ENCODE measurements at places on chromosomes 16 and 17.

- no peak for DNase-seq
Observed at GRCh38 chr17:80876950-80877728, 114.5 kb upstream of the CHMP6 start.

DNA sequence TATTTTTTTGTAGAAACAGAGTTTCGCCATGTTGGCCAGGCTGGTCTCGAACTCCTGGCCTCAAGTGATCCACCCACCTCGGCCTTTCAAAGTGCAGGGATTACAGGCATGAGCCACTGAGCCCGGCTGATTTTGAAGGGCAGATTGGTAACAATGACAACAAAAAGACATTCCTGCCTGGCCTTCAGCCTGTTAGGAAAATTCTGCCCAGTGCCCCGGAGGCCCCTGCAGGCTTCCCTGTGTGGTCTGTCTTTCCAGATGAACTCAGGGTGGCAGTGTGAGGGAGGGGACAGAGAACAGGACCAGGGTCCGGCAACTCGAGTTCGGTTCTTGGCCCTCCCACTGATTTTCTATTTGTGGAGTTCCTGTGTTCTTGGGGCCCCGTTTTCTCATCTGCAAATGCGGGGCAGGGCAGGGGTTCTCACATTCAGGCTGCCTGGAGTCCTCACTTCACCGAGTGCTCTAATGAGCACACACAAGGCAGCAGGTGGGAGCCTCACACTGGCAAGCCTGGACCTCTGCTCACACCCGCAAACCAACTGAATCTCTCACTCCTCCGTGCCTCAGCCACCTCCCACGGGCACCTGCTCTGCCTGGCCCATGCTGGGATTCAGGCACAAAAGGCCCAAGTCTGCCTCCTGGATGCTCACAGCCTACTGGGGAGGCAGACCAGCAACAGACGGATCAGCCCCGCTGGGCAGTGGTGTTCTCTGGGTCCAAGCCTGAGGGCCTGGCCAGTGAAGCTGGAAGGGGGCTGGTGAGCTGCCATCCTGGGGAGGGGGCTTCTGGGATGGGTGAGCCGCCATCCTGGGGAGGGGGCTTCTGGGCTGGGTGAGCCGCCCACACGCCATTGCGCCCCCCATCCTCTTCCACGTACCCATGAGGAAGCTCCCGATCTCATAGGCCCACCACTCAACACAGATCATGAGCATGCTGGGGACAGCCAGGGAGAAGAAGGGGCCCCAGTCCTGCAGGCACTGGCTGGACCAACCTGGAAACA is 10.3 kb downstream of the SLC47A2 start:
- DNase-seq: no peak

- DNase-seq: peak; percentile 67
Observed at GRCh38 chr16:4358831-4359561, 7.9 kb upstream of the PAM16 start.

DNA sequence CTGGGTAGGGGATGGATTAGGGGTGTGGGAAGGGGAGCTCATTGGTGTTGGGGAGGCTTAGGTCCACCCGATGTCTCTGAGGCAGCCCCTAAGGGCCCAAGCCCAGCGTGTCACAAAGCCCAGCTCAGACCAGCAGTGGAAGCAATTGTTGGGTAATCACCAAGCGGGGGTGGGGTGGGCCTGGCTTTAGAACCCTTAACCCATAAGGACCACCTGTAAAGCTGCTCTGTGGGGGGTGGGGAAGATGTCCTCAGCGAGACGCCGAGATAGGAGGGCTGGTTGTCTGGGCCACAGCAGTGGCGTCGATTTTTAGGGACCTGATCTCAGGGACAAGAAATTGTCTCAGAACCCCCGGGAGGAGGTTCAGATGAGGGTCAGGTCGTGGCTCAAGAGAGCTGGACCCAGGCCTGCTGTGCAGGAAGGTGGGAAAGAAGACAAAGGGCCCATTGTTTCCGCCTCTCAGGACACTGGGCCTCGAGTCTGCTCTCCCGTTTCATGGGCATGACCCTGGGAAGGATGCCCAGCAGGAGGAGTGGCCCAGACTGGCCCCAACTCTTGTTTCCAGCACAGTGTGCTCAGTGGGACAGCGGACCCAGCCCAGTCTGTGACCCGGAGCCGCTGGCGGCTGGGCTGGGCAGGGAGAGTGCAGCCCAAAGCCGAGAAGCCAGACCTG is 15.9 kb downstream of the ST6GALNAC2 start:
- no peak for DNase-seq

- no peak for DNase-seq
Observed at GRCh38 chr16:67091906-67092566, 17.7 kb upstream of the PHAF1 start.

DNA sequence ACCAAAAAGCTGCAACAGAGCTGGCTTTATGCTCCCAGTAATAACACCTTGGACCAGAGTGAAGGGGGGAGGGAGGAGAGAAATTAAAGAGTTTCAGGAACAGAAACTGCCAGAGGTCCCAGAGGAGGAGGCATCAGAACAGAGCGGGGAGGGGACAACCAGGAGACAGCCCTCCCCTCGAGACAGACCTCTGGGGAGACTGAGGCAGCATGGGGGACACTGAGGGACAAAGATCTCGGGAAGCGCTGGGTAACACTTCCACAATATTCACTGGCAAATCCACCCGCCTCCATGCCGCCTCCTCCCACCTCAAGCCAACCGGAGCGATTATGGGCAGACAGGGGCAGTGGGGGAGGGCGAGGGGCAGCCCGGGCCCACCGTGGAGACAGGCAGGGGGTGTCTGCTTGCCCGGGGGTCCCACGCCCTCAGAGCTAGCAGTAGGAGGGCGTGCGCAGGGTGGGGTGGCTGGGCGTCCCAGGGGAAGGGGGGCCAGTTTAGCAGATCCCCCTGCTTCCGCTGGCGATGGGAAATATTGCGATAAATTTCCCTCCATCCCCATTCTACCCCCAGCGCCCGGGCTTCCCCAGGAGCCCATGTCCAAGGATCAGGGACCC is 1.2 kb downstream of the PCGF2 start:
- DNase-seq: no peak

DNA sequence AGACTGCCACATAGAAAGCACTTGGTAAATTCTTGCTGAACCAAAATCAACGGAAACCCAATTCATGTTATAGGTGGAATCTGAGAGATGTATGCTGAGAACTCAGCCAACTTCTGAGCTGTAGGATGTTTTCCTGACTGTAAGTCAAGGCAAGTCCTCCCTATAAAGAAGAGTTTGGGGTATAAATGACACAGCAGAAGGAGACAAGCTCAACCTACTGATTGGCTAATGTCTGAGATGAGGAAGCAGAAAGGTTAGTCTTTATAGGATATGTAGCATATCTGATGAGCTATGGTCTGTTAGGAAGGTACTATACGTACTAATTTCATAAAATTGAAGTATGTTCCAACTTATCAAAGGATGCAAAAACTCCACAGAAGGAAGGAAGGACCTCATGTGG is 99.5 kb downstream of the XYLT1 start:
- DNase-seq: no peak

- DNase-seq: peak; percentile 81
Observed at GRCh38 chr17:48636177-48637018, 10.2 kb upstream of the HOXB9 start.

DNA sequence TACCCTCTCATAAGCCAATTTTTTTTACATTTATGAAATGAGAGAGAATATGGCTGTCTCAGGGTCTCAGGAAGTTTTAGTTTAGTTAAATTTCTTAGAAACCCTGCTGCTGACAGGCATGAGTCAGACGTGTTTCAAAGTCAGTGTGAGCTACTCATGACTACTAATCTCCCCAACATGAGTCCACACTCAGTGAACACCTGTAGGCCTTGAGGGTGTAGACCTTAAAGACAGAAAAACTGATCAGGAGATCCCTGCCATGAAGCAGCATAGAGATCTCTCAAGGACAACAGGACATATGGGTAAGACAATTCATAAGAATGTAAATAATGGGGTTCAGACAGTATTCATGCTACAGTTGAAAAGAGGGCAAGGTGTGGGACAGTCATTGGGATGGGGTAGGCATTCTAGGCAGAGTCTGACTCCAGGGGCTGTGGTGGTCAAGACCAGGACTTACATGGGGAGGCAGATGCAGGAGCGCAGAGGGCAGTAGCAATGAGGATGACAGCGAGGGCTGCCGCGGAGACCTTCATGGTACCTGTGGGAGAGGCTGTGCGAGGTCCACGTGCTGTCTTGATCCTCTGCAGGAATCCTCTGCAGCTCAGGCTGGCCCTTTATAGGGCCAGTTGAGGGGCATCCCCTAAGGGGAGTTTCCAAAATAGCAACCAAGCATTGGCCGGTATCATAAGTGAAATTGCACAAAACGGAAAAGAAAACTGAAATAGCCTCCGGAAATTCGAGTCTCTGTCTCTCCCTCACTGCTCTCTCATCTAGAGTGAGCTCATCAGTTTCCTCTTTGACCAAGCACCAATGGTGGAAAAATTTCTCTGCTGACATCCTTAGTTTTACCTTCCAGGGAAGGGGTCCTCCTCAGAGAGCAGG is at the start of gene CCL5:
TSS of gene CCL5 (minus strand) at position 588 of the 882 bp plus-strand sequence.
- DNase-seq: peak; percentile 85

DNA sequence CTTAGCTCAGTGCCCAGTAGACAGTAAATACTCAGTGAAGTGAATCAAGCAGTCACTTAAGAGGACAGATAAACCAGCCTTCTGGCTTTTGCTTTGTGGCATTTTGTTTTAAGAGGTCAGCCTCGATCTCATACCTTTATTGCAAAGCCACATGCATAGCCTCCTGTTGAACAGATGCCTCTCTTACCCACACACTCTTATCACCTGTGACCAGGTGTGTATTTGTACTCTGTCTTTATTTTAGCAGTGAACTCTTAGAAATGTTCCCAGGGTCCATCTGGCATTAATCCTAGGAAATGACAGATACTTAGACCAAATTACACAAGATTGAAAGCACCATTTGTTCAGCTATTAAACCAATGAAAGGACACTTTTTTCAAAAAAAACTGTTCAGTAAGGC is 1426.5 kb downstream of the CDH11 start:
- DNase-seq: no peak

GRCh38 chr16:57377080-57377841 is 5.0 kb downstream of the CX3CL1 start:
- DNase-seq: no peak

DNA sequence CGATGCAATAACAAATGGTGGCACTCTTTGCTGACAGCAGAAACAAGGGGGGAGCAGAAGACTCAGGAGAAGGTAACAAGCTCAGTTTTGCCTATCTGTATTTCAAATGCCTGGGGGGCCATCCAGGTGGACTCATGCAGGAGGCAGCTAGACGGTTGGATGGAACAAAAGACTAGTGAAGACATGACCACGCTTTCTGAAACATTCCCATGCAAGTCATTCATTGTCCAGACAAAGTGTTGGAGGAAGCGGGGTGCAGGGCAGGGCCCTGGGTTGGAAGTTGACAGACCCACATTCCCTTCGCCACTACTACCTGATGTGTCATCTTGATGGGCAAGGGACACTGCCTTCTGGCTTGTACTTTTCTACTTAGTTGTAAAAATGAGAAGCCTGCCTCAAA is 29.8 kb upstream of the CRYBA1 start:
- no peak for DNase-seq

- DNase-seq: no peak
Observed at GRCh38 chr16:31351942-31352325, 3.0 kb upstream of the ITGAX start.

- DNase-seq: no peak
Observed at GRCh38 chr16:87966064-87966645, 14.9 kb downstream of the BANP start.

DNA sequence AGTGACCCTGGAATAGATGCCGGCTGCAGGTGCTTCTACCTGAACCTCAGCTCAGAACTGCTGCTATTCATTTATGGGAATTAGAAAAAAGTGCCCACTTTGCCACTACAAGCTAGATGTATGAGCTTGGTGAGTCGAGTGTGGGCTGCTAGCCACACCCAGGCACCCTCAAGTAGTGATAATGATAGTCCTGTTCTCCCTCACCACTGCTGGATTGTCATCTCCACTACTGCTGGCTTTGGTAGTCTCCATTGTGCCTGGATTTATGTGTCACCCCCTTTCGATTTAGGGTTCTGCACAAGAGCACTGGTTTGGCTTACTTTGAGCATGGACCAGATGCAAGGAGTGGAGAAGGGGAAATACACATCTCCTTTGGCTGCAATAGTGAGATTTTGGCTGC is 73.0 kb upstream of the N4BP1 start:
- no peak for DNase-seq

GRCh38 chr17:45783593-45784292 is 377 bp upstream of the CRHR1 start:
- no peak for DNase-seq

All from natural killer cell (primary cell).